ENCODE measurements at places on chromosomes 1 and 21.

- no peak for DNase-seq
Observed at GRCh38 chr1:101732261-101732660, 264.5 kb downstream of the OLFM3 start.

DNA sequence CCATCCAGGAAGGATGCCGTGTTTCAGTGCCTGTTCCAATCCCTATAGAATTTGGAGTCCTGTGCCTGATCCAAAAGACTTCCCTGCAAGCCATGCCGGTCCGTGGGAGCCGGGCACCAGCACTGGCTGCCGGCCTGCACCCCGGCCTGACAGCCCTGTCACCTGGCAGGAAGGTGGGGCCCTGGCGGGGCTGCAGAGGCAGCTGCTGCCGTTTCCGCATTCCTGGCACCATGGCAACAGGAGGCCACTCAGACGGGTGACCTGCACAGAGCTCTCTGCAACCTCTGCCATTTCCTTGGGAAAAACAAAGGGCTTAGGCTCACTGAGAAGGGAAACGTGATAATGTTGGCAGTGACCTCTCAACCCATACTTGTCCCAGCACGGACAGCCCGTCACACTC lies 63.2 kb upstream of the TMEM51 start:
- DNase-seq: no peak

- DNase-seq: no peak
Observed at GRCh38 chr1:223140611-223141405, 2.2 kb downstream of the TLR5 start.

GRCh38 chr1:44721485-44722361 lies 9.2 kb downstream of the RNU5D-1 start:
- no peak for DNase-seq

DNA sequence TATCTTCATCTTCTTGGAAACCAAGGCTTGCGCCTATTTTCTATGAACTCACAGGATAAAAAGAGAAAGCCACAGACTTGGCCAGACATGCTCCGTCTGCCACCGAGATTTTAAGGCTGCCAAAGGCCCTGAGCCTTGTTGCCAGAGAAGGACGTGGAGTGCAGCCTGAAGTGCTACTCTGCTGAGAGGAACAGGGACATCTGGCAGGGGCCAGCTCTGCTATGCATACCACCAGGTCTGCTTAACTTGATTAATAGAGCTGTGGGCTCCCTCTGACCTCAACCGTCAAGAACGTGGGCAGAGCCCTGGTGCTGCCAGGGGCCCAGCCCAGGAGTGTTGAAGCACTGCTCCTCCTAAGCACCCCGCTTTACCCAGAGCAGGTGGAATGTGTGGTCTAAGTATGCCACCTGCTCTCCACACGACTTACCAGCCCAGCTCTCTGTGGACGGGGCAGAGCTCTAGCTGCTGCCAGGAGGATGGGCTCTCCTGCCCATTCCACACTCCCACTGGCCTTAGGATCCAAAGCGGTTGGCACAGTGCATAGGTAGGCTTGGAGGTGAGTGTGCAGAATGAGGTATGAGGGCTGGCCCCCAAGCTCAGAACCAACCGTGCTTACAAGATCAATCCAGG lies 10.6 kb downstream of the HCRTR1 start:
- no peak for DNase-seq

DNA sequence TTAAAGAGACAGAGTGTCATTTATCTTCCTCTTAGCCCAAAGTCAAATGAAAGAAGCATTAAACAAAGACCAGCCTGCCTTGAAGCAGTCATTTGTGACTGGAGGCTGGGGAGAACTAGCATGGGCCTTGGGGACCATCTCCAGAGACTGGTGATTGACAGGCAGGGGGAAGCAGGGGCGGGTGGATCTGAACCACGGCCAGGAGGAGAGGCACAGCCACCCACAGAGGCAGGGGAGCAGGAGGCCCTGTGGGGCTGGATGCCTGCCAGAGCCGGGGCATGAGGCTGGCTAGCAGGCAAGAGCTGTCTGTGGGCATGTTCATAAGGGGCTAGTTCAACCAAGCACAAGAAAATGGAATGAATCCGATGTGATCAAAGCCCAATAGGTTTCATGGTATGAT lies 73.9 kb downstream of the PLXNA2 start:
- no peak for DNase-seq

- DNase-seq: no peak
Observed at GRCh38 chr1:31702836-31703404, 897 bp downstream of the COL16A1 start.

DNA sequence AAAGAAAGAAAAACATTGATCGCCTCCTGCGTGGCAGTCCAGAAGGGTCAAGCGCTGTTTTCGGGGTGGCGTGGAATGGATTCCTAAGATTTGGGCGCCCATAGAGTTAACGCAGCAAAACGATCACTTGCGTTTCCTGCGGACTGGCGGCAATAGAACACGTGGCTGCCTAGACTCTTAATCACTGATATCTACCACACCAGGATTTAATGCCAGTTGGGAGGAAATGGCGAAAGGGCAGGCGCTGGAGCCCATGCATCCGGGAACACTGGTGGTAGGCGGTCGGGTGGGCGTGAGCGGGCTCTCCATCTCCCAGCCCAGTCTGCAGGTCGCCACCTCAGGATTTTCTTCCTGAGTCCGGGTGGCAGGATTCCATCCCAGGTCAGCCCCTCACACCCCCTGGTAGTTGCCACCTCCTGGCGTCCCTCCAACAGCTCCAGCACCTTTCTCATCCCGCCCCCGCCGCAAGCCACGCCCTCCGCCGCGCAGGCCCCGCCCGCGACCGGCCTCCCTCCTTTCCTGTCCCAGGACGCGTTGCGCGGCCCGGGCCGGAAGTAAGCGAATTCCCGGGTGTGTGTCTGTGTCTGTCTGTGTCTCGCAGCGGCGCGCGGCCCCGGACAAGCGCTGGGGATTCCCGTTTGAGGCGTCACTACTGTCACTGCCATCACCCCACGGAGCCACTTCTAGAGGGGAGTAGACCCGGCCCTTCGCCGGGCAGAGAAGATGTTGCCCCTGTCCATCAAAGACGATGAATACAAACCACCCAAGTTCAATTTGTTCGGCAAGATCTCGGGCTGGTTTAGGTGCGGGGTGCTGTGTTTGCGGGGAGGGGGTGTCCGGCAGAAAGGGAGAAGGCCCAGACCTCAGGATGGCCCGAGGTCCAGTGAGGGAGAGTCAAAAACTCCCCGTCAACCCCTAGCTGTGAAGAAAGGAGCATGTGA lies at the start of gene SLC30A7:
Gene SLC30A7 (plus strand): TSS at position 551 of the 941 bp plus-strand sequence. CDS start 173 bp downstream, at position 724.
- DNase-seq: peak; percentile 97

DNA sequence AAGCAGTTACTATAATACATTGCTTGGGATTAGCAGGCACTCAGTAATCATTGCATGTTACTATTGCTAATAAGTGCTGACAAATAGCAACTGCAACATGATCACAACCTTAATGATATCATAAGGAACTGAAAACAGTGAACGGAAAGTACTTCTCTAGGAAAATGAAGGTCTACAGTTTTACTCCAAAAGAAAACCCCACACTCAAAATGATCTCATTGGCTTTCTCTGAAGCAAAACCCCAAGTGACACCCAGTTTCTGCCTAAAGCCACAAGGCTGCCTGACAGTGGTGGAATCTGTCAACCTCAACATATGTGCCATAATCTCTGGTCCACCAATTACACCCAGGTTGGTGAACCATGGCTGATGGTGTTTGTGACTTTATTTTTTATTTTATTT lies 137.6 kb downstream of the PTGER3 start:
- no peak for DNase-seq

DNA sequence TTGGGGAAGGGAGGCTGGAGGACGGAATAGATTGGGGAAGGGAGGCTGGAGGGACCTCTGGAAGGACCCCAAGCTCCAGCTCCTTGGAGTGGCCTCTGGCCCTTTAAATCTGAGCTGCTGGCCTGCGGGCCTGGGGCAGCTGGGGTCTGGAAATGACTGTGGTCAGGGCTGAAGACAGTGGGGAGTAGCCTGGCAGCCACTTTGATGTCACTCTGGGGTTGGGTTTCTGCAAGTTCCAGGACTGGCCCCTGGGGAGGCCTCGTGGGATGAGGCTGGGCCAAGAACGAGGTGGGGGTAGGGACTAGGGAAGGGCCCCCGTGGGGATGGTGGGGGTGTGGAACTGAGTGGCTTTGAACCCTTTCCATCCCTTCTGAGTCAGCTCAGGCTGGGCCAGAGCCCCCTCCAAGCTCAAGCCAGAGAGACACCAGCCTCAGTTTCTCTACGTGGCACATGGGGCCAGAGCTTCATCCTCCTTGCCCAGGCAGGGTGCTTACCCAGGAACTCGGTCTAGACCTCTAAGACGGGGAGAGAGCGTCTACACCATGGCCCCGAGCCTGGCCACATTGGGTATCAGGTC lies 59.7 kb downstream of the ALPL start:
- no peak for DNase-seq

- no peak for DNase-seq
Observed at GRCh38 chr1:101993710-101994109, 3.0 kb downstream of the OLFM3 start.

DNA sequence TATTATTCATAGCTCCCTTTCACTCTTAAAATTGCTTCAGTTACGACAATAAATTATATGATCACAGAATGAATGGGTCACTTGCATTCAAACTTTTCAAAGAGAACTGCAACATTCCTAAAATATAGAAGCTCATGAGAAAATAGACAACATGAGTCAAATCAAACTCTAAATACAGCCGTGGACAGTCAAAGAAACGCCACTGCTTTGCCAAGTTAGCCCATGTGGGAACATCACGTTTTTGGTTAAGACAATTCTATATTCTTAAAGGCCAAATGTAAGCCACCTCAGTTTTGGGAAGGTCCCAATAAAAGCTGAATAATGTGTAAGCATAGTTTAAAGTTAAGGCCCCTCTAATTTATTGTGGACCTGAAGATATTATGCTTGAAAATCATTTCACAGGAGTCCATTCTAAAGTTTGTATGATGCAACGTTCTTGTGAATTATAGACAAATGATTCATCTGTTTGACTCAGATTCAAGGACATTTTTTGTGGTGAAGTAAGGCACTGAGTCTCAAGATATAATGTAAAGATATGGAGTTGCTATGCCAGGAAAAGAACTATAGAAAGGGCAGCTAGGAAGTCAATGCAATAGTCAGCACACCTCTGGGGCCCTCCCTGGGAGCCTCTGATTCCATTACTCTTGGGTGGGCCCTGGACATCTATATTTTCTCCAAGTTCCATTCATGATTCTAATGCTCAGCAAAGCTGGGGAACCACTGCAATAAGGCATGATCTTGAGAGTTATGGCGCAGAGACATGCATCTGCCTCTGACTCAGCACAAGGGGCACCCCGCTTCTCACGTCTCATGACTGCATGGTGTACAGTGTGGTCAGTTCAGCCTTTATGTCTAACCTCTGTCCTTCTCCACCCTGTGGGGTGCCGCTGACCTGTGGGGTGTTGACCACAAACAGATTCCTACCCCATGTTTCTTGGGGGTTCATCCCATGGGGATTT lies 33.9 kb downstream of the ETS2 start:
- no peak for DNase-seq

DNA sequence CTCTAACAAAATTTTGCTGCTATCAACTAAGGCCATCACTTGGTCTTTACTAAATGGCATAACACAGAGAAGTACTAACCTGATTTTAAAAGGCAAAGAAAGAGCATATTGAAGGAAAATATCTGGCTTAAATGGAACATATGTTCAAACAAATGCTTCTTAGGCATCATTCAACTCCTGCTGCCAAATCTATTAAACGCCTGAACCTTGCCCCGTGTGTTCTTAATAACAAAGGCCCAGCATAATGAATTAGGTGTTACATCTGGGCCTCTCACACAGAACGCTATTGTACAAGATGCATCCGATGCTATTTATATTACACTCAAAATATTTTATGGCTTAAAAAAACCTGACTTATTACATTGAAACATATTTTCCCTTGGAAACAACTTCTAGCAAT lies 48.4 kb downstream of the B3GALNT2 start:
- DNase-seq: no peak
